ENCODE measurements at places on chromosomes 12 and 14.
A peak's percentile ranks its signal among the peaks of the same experiment; 100 is the strongest.

DNA sequence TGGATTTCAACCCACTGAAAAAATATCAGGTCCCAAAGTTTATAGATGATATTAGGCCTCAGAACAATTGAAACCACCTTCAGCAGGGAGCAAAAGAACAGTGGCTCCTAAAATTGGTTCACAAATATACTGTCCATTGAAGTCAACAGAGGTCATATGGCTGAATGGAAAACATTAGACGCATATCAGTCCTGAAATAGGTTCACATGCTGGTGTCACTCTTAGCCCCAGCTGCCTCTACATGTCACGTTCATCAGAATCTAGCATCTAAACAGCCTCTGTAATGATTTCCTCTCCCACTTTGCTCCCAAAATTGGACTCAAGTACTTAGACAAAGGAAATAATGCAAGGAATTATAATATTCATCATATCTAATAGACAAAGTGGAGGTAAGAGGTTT is 8.7 kb downstream of the FLRT2 start:
- no peak for DNase-seq

DNA sequence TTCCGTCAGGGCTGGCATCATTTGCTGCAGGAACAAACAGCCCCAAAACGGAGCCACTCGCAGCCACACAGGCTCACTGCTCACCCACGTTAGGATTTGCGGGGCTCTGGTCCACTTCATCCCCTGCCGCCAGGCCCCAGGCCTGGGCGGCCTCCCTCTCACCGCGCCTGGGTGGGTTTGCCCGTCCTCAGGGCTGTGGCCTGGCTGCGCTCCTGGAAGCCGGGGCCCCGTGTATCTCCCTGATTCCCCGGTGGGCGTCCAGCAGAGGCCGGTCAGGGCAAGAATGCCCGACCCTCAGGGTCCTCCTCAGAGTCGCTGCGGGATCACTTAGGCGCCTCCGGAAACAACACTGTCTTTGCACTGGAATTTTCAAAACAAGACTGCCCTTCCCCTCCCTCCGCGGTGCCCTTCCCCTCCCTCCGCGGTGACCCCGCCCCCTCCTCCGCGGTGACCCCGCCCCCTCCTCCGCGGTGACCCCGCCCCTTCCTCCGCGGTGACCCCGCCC is 15.7 kb upstream of the FBRSL1 start:
- DNase-seq, result peak; percentile 25

GRCh38 chr14:97900196-97900854 is 1103.1 kb downstream of the VRK1 start:
- DNase-seq, result no peak

- no peak for DNase-seq
Observed at GRCh38 chr14:71536015-71536740, 396.1 kb upstream of the RGS6 start.

DNA sequence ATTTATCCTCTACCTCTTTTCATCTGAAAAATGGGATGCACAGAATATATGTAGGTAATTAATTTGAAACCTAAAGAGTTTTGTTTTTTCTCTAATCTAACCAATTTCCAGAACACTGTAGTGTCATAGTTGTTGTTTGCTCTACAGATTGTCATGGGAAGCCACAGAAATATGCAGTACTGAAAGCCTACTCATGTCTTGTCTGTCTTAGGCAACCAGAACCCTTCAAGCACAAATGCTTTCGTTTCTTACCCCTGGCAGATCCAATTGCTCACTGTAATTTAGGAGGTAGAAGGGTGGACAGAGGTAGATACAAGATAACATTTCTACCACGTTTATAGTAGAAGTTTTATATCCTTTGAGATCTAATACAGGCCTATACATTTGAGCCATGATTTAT is 330.2 kb upstream of the NOVA1 start:
- no peak for DNase-seq

GRCh38 chr12:102776041-102776440 is 141.0 kb downstream of the PAH start:
- DNase-seq, result no peak

DNA sequence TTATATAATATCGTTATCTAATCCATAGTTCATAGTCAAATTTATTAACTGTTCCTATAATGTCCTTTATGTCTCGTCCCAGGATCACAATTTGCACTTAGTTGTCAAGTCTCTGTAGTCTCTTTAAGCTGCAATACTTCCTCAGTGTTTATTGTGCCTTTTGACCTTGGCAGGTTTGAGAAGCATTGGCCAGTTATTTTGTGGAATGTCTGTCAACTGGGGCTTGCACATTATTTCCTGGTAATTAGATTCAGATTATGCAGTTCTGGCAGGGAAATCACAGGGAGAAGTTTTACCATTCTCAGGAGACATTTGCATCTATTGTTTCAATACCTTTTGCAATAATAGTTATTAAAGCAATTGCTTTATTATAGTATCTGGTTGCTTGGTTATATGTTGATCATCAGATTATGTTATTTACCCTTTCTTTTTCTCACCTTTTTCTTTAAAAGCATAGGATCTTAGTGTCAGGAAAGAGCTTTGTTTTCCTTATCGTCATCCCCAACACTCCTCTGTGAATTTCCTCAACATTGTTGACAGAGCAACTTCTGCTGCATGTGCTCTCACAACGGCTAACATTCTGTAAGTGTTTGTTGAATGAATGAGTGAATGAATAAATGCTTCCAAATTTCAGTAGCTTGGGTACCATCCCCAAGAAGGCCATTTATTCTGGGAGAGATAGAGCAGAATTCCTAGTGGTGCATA is 3.7 kb upstream of the ART4 start:
- DNase-seq, result no peak

DNA sequence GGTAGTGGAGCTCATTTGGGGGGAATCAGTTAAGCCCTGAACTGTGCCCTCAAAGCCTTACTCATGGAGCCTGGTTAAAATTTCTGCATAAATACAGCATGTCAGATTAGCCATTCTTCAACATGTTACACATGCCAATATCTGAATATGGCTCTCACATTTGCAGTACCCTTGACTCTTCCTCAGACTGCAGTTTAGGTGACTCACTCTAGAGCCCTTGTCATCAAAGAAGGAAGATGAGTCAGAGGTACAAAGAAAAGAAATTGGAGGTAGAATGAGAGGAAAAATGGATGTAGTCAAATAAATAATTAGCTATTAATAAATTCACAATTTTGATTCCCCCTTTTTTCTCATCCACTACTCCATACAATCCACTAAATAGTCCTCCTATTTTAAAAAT is 23.6 kb upstream of the OR4K2 start:
- DNase-seq, result no peak

GRCh38 chr12:27316947-27317346 is 15.7 kb upstream of the BMAL2 start:
- no peak for DNase-seq
